Left renal pelvis (tissue), 4 donors: ENCODE measurements at places on chromosomes 7 and 10. TPM values are rescaled to one million over a fixed set of nuclear protein-coding genes. Genes with fewer than 3 reads are reported as not detected.
A peak's percentile ranks its signal among the peaks of the same experiment; 100 is the strongest.

GRCh38 chr10:18293536-18294510, 153.6 kb downstream of the CACNB2 start:
- DNase-seq: no peak

DNA sequence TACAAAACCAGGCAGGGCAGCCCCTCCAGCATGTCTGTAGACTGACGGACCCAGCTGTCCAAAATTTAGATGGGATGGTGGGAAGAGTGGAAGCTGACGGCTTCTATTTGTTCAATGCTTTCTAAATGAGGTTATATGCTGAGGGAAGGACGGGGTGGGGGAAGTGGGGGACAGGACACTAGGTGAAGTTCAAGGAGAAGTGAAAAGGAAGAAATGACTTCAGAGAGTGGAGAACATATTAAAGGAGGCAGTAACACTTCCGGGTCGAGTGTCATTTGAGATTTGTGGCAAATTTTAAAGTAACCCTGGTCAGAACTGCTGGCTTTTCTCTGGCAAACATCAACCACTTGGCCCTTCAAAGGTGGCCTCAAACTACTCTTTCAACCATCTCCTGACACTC, 9.4 kb downstream of the PIP4K2A start:
- no peak for DNase-seq

- DNase-seq: no peak
Measured at GRCh38 chr10:24333736-24334135, 124.8 kb downstream of the KIAA1217 start.

DNA sequence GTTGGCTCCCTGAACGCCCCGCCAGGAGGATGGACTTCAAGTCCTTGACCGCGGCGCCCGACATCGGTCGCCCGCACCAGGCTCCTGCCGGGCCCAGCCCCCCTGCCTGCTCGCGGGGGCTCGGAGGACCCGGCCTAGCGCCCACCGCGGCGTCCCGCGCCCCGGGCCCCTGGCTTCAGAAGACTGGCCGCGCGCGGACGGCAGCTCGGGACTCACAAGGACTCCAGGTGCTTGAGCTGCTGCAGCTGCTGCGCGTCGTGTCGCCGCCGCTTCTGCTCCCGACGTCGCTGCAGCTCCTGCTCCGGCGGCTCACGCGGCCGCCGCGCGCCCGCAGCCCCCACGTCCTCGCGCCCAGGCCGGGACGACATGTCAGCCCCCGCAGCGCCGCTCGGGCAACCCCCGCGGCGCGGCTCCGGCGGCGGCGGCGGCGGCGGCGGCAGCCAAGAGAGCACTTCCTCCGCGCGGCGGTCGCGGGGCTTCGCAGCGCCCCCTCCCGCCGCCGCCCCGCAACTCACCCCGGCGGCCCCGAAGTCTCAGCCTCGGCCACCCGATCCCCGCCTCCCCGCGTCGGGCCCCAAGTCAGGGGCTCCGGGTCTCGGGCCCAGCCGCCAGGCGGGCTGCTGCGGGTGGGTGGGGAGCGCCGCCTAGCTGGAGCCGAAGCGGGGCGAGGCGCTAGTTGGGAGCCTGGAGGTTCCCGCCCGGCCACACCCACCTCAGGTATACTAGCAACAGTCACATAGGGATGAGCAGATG, at the start of gene RP9:
RP9 (minus strand) TSS at position 400 of the 753 bp plus-strand sequence; CDS start at position 368, 32 bp downstream.
- DNase-seq: no peak

DNA sequence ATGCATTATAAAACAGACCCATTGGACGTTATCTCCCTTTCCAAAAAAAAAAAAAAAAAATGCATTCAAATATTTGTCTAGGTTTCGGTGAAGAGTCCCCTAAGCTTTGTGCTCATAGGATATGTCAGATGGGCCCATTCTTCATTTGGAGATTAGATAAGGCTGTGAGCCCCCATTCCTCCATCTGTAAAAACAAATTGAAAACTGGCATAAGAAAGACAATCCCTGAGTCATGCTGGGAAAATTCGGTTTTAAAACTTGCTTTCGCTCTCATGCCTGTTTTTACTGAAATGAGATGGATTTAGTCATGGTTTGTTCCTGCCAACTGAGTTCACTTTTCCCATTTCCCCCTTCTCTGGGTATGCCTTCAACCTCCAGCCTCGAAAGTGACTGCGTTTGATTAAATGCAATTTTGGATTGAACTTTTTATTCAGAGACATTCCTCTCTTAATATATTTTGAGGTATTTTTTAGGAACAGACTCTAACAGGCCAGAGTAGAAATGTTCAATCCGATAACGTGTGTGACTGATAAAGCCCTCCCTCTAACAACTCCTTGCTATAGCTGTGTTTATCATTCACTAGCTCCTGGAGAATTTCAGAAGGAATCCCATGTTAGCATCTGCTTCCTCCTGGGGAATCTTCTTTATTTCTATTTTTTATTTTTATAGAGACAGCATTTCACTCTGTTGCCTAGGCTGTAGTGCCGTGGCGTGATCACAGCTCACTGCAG, 190.9 kb upstream of the LYZL2 start:
- no peak for DNase-seq

CLEC5A gene
- 0.67 TPM for polyA plus RNA-seq

DNA sequence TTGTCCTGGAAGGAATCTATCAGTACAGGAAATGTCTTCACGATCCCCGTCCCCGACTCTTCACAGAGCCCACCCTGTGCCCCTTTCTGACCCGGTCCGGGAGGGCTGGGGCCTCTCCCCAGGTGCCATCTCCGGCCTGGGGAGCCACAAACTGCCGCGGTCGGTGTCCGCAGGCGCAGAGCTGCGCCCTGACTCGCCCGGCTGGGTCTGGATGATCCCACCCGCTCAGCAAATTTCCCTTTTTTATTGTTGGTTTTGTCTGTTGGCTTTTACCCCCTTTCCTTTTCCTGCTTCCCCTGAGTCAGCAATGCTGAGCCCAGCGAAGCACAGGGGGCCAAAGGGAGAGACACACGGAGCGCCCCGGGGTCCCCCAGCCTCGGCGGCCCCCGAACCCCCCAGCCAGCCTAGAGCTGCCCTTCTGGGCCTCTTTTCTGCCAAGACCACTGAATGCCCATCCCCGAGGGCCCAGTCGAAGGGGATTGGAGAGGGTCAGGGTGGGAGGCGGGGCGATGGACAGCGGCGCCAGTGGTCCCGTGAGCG, 30.9 kb downstream of the LEP start:
- DNase-seq: no peak

- DNase-seq: no peak
Measured at GRCh38 chr10:8311526-8312070, 257.1 kb downstream of the GATA3 start.

GRCh38 chr10:110448682-110449418, 48.9 kb upstream of the DUSP5 start:
- no peak for DNase-seq

DNA sequence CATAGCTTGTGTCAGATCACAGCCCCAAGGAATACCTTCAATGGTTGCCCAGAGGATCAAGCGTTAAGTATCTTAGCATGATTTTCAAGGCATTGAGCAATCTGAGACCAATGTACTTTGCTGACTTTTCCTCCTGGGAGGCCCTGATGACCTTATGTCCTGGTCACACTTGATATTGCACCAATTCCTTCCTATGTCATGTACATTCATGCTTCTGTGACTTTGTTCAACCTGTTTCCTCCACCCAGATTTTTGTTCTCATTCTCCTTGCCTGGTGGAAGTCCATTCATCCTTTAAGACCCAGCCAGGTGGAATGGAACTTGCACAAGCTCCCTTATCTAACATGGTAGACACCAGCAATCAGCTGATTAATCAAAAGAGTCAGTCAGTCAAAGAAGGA, 160.8 kb downstream of the PFKFB3 start:
- DNase-seq: peak; percentile 14

- no peak for DNase-seq
Measured at GRCh38 chr10:104903433-104903832, 262.3 kb downstream of the SORCS3 start.

CCL24 gene
- polyA plus RNA-seq: not detected
